ENCODE measurements at places on chromosomes 11 and 22.
A peak's percentile ranks its signal among the peaks of the same experiment; 100 is the strongest.

- no peak for DNase-seq
These were observed 16.4 kb downstream of the CDKN1C start for GRCh38 chr11:2869134-2869526.

DNA sequence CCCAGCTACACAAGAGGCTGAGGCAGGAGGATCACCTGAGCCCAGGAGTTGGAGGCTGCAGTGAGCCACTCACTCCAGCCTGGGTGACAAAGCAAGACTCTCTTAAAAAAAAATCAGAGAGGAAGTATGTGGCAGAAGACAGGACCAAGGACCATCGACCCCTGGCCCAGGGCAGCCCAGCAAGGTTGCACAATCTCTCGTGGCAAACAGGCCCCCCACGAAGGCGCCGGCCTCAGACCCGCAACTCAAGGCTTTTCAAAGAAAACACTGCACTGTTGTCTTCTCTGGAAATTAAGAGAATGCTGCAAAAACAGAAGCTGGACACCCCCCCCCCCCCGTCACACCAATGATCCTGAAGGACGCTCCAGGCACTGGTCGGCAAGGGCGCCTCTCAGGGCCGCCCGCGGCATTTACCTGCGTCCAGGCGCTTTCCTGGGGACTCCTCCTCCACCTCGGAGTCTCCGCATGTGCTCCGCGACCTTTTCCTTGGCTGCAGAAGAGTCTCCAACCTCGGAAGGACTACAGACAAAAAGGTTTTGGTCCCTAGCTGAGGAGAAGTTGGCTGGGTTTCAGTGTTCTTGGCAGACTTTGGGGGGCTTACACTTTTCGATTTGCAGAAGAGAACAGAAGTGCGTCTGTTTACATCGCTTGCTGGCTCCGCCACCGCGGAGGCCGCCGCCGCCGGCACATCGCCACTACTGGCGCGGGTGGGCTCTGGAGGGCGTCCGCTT lies 40.5 kb downstream of the BRD1 start:
- no peak for DNase-seq

DNA sequence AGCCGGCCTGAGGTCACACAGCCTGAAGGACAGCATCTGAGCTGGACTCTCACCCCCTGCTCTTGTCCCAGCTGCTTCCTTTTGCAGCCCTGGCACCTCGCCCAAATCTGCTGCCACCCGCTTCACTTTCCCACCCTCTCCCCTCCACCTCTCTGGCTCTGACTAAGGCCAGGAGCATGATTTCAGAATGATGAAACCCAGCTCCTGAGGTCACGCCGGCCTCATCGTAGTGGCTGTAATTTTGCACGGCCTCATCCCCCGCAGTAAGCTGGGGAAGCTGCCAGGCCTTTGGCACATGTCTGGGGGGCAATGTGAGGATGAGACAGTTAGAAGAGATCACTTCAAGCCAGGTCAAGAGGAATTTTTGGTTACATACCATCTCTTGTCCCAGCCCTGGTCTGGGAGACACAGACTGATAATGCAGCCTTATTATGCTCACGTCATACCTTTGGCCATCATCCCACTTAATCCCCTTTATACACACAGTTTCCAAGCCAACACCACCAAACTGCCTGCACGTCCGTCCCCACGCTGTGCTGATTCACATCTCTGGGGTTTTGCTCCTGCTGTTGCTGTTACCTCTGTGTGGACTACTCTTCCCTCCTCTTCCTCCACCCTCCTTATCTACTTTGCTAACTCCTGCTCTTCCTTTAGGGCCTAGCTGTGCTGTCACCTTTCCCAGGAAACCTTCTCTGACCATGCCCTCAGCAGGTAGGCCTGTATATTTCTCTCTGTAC lies 58.1 kb downstream of the CHRDL2 start:
- DNase-seq, result no peak

GRCh38 chr11:111741751-111742150 lies 24.4 kb downstream of the PPP2R1B start:
- no peak for DNase-seq

DNA sequence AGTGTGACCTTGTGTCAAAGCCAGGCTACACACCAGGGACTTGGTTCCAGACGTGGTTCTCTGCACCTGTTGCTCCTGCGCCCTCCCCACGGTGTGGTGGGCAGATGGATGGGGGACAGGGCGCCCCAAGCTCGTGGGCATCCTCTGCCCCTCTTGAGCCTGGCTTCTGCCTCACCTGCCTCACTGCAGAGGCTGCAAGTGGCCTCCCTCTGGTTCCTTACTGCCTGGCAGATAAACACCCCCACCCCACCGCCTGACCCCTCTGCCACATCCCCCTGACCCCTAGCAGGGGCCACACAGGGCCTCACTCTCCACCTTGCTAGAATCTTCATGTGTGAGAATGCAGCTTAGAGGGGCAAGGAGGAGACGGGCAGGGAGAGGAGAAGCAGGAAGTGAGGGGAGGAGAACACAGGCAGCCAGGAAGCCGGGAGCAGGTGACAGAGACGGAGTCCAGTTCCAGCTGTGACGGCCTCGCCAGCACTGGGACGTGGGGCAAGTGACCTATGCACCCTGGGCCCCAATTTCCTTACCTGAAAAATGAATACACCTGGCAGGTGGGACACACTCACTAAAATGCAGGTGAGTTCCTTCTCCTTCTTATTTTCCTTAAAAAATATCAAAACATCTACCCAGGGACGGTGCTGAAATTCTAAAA lies 178.3 kb downstream of the EFCAB6 start:
- DNase-seq, result no peak

DNA sequence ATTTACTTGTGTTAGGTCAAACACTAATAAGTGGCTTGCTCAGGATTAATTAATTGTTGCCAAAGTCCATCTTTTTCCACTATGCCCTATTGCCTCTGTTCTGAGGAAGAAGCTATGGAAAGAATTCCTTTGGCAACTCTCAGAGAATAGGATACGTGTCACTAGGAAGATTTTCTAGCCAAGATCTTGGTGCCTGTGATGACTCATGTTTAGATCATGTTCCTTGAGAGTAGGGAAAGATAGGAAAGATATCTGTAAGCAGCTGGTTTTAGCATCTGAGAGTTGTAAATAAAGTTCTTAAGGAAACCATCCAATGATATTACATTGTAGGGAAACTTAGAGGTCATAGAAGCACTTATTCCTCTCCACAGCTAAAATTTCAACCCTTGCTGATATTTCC lies 15.7 kb downstream of the SLN start:
- no peak for DNase-seq

DNA sequence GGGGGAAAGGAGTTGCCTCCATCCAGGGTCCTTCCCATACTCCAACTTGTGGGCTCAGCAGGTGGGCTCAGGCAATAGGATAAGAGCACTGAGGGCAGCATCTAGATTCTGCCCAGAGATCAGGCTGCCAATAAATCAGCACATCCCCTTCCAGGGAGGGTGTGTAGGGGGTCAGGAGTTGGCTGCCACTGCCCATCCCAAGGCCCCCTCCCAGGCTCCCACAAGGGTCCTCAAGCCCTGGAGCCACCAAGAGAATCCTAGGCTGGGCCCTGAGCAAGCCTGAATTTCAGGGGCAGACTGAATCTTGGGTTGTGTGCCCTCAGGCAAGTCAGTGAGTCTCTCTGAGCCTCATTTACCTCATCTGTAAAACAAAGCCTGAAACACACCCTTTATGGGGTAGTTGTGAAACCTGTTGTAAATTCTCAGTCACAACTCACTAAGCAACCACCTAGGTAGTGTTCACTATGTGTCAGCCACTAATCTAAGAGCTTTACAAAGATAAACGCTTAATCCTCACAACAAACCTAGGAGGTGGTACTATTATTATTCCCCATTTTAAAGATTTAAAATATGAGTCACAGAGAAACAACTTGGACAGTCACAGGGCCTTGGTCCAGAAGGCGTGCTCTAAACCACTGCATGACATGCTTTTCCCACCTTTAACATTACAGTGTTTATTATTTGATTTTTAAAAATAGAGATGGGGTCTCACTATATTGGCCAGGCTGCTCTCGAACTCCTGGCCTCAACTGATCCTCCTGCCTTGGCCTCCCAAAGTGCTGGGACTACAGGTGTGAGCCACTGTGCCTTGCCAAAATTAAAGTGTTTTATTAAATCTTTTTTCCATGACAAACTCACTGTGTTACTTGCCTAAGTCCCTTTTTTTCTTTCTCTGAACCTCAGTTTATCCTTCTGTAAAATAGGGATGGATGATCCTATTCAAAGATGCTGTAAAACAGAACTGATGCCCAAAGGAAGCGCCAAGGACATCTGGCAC lies 36.2 kb downstream of the LMO1 start:
- DNase-seq, result peak; percentile 16

DNA sequence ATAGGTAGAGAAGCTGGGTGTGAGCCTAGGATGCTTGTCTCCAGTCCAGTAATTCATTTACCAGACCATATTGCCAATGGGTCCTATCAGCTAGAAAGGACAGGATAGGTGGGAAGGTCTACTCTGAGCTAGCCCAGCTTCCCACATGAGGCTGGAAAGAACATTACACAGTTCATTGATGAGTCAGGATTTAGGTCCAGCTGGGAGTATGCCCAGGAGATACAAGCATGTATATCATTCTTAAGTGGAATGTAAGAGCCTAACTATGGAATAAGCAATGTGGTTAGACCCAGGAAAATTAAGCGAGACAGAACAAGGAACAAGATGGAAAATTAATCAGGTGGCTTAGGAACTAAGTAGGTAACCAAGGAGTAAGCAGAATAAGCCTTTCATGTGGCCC lies 59.0 kb upstream of the TBCEL start:
- no peak for DNase-seq

GRCh38 chr11:47052576-47052975 lies 116.0 kb downstream of the CSTPP1 start:
- no peak for DNase-seq

GRCh38 chr22:31106001-31106571 lies 1.3 kb downstream of the SELENOM start:
- no peak for DNase-seq

GRCh38 chr11:45847911-45848316 lies 639 bp downstream of the CRY2 start:
- peak; percentile 75 for DNase-seq

GRCh38 chr11:120834686-120835210 lies 189.2 kb upstream of the TBCEL start:
- DNase-seq, result no peak

GRCh38 chr11:132520199-132520598 lies 1012.1 kb downstream of the OPCML start:
- DNase-seq, result no peak

- no peak for DNase-seq
These were observed 66.5 kb upstream of the LIN7C start for GRCh38 chr11:27573024-27573423.

DNA sequence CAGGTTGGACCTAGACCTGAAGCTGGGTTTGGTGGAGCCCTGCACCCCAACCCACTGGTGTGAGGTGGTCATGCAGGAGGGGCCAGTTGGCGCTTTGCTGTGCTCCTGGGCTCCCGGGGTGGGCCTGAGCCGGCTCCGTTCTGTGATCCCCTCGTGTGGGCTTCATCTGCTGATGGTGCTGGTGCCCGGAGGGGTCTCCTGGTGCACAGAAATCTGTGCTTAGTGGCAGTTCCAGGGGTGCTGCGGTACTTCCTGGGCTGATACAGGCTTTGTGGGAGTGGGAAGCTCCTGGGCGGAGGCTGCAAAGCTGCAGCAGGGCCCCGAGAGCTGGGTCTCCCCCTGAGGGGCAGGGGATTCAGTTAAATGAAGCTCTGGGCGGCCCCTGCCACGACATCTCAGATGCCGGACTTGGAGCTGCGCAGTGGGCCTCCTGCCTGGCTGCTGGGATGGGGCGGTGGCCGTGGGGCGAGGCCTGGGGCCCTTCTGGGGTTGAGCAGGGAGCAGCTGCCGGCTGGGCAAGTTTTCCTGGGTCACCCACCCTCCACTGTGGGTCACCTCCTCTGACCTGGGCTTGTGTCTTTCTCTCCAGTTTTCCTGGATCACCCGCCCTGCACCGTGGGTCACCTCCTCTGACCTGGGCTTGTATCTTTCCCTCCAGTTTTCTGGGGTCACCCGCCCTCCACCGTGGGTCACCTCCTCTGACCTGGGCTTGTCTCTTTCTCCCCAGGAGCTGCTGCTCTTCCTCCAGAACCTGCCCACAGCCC lies 410.5 kb downstream of the TBC1D22A start:
- DNase-seq, result peak; percentile 30

DNA sequence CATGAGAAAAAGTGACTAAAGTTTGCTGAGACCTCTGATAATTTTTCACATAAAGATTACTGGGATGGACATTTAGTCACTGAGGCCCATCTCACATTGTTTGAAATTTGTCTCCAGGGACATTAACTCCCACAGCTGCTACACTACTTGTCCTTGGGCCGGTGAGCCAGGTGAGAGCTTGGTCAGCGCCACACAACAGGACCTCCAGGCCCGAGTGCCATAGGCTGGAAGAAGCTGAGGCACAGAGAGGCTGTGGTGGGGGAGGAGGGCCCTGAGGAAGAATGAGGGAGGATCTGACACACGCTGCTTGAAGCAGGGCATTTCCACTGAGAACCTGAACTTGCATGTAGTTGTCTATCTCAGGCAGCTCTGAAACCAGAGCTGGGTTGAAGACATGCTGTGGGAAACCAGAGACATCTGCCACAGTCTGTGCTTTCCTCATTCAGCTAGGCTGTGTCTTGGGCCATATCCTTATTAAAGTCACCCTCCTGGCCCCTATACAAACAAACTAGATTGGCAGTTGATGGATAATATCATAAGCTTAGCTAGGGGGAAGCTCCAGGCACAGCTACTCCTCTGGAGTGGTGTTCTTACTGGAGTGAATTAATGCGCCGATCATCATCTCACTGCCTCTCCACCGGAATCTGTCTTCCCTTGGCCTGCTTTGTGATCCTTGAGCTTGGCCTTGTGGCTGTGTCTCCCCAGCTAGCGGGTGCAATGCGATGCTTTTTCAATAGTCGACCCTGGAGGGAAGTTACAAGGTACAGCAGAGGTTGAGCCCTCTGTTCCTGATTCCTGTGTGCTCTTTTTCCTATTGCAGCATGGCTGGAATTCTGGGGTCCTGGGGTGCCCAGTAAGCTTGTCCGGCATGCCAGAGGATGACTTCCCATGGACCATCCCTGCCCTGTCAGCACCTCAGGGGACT lies 225.3 kb upstream of the B3GAT1 start:
- no peak for DNase-seq

DNA sequence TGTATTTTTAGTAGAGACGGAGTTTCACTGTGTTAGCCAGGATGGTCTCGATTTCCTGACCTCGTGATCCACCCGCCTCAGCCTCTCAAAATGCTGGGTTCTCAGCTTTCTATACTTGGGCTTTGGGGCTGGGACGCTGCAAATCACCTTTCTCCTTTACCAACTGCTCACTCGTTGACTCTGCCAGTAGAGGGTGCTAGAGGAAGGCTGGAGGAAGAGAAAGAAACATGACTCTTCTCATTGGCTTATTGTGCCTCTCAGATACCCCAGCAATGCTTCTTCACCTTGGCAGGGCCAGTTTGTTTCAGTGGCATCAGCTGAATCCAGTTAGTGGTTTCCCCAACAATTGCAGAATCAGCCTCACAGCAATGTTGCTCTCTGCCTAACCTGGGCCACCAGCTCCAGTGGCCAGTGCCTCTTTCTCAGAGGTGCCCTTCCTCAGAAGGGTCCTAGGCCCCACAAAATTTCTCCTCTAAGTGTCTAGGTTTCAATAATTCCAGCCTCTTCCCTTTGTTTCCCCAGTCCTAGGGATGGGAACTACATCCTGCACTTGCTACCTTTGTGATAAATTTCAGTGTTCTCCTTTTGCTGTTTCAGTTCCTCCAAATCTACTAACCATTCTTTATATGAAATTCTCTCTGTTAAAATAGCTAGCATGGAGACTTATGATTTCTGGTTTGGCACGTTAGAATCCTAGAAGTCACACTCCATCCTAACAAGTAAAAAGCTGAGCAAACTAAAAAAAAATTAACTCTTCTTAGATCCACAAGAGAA lies 71.5 kb upstream of the VSTM5 start:
- no peak for DNase-seq

GRCh38 chr11:7165911-7166310 lies 77.1 kb downstream of the RBMXL2 start:
- DNase-seq, result no peak

All from lower lobe of right lung (tissue), 2 donors.